ENCODE measurements at places on chromosomes 4 and X.

DNA sequence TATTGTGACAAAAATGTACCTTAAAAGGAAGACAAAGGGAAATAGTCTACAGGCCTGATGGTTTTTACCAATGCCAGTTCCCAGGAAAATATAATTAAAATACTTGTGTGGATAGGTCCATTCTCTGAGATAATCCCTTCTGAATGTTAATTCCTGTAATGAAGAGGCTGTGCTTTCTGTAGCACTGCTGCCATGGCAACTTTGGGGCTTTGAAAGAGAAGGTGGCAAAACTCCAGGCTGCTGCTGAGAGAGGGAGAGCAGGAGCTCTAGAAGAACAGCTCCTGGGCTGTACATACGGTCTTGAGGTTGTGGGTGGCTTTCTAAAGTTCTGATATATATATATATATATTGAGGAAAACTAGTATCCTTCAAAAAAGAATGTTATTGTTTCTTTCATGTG lies 125.4 kb downstream of the PDLIM5 start:
- peak; percentile 82 for DNase-seq

- no peak for DNase-seq
These were observed 12.4 kb downstream of the SMIM14 start for GRCh38 chr4:39626261-39626660.

GRCh38 chr4:5003918-5004317 lies 15.3 kb downstream of the CYTL1 start:
- no peak for DNase-seq

- no peak for DNase-seq
These were observed 22.8 kb downstream of the REELD1 start for GRCh38 chr4:146237092-146237491.

GRCh38 chr4:52836678-52837077 lies 25.4 kb upstream of the RASL11B start:
- DNase-seq: no peak

GRCh38 chrX:118807151-118808017 lies 16.2 kb upstream of the ZCCHC12 start:
- DNase-seq: peak; percentile 76

All from endodermal cell (in vitro differentiated cells).